Epithelial cell of proximal tubule (primary cell): ENCODE measurements at places on chromosomes 13 and 19. TPM values are rescaled to one million over a fixed set of nuclear protein-coding genes. Genes with fewer than 3 reads are reported as not detected.

DNA sequence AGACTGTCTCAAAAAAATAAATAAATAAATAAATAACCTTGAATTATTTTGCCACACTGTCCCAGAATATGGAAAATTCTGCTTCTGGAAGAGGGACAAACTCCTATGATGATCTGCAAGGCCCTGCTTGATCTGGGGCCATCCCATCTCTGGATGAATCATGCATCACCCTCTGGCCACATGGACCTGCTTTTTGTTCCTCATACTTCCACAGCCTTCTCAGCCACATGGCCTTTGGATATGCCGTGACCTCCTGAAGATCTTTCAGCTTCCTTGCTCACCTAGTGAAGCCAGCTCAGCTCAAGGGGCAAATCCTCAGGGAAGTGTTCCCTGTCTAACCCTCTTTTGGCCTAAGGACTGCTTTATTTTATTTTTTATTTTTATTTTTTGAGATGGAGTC lies 10.3 kb downstream of the IER2 start:
- no peak for DNase-seq

GRCh38 chr19:18202778-18203407 lies 949 bp downstream of the RAB3A start:
- DNase-seq: no peak

ZNF667 gene
- 3.0 and 6.1 TPM in 2 replicates for total RNA-seq

ZSCAN18 gene
- 23.9 and 40.1 TPM in 2 replicates for total RNA-seq

TEX26 gene
- not detected in 2 replicates for total RNA-seq

RNF113B gene
- not detected in 2 replicates for total RNA-seq

DNA sequence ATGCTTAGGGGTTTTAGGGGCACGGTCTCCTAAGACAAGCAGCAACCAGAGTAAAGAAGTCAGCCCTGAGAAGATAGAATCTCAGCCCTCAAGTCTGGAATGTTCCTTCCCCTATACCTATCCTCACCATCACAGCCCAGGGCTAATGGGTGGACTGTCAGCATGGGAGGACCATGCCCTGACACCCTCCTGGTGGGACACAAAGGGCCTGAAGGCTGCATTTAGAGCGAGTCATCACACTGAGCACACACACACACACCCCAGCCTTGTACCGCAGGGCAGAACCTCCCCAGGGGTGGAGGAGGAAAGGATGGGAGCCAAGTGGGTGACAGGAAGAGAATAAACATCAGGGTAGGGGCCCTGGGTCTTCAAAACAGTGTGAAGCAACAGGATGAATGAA lies 174.8 kb upstream of the SERP2 start:
- DNase-seq: no peak

- no peak for DNase-seq
Measured at GRCh38 chr19:12946092-12946721, 545 bp downstream of the RAD23A start.

GRCh38 chr13:101917833-101918661 lies 465.6 kb downstream of the ITGBL1 start:
- no peak for DNase-seq

DNA sequence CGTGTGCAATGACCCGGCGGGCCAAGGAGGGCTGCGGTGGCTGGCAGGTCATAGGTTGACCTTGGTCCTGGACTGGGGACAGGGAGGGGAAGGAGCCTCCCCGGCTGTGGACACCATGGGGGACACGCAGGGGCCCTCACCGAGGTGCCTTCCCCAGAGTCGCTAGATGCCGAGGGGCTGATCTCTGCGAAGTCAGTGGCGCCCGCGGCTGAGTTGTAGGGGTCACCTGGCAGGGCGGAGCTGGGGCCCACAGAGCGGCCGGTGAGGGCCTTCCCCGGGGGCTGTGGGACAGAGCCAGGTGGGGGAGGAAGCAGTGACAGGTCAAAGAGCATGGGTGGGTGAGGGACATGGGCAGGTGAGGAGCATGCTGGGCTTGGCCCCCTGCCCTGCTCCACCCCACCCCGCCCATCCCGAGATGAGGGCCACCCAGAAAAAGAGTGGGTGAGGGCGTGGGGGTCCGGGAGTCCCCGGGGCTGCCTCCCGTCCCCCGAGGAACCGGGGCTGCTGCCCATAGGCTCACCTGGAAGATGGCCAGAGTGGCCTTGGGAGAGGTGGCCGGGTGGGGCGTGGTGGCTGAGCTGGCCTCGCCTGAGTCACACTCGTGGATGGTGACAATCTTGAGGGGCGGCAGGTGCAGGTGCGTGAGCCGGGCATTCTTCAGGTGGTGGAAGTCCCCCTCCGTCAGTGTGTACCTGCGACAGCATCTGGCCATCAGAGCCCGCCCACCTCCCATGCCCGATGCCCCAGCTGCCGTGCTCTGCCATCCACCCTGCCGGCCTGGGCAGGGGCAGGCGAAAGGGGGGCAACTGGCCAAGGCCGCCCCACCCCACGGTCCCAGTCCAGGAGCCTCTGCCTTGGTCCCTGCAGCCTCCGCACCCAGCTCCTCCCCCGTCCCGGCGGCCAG lies 3.5 kb downstream of the CBARP start:
- DNase-seq: no peak

DNA sequence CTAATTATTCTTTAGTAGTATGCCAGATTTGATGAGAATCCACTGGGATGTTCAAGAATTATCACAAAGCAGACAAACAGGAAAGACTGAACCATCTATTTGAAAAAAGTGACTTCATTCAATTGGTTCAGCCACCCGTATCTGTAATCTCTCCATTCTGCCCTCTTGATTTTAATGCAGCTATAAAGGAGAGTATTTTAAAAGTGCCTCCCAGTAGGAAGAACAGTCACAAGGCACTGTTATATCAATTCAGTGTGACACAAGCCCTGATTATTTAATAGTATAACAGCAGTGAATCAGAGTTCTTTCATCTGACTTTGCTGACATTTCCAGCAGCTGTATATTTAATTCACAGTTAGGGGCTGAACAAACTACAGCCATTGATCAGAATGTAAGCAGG lies 77.3 kb upstream of the SLAIN1 start:
- no peak for DNase-seq

POGLUT2 gene
- total RNA-seq: 15.4 and 26.6 TPM in 2 replicates

GRCh38 chr13:110506859-110507566 lies 54.5 kb downstream of the RAB20 start:
- no peak for DNase-seq

DNA sequence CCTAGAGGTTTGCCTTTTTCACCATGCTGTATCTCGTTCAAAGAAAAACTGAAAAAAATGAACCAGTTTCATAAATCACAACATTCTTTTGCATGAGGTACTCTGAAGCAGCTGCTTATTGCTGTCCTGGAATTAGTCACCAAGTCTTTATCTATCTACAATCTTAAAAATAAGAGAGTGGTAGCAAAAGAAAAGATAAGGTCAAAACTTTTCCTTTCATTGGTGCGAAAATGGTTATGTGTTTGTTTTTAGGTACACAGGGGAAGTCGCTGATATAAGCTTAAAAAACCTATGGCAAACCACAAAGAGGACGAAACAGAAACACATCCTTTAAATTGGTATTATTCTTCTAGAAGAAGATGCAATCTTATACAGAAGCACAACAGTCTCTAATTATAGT lies 20.7 kb downstream of the OBI1 start:
- DNase-seq: no peak

DNA sequence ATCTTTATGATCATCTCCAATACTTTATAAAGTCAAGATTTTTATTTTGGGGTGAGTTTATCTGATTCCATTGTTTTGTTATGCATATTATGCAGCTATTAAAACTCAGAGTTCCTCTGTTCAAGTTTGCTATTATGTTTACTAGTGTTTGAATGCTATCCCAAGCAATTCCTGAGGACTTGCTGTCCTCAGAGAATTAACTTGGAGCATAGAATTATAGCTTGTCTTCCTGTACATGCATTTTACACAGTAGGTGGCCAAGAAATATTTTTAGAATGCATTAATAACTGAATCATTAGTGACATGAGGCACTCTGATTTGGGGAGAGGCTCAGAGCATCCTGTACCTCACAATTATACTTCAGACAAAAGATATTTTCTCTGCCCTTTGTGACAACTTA lies 195.6 kb upstream of the MIR17HG start:
- no peak for DNase-seq

GRCh38 chr19:40703029-40703755 lies 12.7 kb upstream of the NUMBL start:
- DNase-seq: no peak

ONECUT3 gene
- not detected in 2 replicates for total RNA-seq

PLIN5 gene
- 0.06 TPM in 1 of 2 replicates, not detected in the other for total RNA-seq

DNA sequence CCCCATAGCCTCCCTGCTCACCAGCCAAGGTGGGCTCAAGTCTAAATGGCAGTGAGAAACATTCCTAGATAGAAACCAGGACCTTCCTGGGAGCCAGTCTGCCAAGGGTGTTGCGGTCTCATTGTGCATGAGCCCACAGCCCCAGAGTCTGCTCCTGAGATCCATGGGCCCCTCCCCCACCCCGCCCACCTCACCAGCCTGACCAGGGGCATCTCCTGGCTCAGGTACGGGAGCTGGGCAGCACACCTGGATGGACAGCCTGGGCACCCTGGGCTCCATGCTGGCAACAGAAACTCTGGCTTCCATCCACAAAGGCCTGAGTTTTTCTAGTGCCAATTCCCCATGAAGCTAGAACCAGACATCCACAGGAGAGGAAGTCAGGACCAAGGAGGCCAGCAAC lies 65.6 kb downstream of the RAB20 start:
- no peak for DNase-seq

DNA sequence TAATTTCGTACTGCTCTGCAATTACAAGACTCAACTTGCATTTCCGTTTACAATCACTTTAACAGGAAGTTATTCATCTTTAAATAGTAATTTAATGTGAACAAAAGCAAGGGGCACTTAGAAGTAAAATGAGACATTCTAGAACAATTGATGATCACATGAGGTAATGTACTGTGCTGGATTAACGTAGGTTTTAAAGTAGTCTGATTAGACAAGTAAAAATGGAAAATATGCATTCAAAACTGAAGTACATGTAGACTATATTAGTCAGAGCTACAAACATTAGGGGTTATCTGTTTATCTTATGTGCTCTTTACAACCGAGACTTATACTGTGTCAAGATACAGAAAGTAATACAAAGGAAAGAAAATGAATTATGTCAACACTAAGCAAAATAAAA lies 1528.0 kb downstream of the SLITRK5 start:
- no peak for DNase-seq

GRCh38 chr19:21482863-21483276 lies 22.5 kb upstream of the ZNF429 start:
- no peak for DNase-seq

- no peak for DNase-seq
Measured at GRCh38 chr13:48660361-48661076, 6.8 kb downstream of the CYSLTR2 start.

DNA sequence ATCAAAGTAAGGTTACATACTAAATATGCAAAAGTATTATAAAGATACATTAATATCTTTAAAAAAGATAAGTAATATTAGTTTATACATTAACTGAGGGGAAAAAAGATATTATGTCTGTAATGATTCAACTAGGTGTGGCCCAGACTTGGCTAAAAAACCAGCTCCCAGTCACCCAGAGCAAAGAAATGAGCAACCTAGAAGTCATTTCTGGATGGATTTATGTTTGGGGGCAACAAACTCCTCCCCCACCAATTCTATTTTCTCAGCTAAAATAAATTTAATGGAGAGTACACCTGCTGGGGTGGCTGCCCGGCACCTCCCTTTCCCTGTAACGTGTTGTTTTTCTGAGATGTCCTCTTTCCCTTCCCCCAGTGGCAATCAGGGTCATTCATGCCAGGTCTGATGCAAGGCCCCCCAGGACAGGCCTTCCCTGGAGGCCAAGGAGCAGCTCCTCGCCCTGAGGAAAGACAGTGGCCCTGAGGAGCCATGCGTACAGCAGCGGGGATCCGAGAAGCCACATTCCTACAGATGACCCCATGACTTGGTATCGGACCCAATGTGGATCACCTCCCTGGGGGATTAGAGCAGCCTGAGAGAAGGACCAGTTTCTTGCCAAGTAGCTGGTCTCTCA lies 78.6 kb upstream of the DOCK9 start:
- no peak for DNase-seq

DNA sequence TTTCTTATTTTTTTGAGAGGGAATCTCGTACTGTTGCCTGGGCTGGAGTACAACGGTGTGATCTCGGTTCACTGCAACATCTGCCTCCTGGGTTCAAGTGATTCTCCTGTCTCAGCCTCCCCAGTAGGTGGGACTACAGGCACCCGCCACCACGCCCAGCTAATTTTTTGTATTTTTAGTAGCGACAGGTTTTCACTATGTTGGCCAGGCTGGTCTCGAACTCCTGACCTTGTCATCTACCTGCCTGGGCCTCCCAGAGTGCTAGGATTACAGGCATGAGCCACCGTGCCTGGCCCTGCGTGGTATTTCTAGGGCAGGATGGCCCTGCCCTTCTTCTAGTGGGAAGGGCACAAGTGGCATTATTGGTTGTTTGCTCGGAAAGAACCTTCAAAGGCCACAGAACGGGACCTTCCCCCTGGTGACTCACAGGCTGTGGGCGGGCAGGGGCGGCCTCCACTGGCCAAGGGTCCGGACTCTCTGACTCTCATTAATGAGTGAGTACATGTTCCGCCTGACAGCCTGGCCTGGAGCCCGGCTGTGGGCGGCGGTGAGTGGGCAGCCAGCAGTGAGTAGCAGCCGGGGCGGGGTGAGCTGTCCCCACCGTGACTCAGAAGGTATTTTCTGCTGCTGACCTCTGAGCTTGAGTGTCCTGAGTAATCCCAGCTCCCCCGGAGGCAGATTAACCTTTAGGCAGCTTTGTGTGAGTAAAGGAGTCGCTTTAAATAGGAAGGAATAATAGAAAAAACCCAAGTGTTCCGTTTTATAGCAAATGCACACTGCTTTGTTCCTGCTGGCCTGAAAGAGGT lies 5.1 kb downstream of the DOT1L start:
- peak; percentile 90 for DNase-seq

DNA sequence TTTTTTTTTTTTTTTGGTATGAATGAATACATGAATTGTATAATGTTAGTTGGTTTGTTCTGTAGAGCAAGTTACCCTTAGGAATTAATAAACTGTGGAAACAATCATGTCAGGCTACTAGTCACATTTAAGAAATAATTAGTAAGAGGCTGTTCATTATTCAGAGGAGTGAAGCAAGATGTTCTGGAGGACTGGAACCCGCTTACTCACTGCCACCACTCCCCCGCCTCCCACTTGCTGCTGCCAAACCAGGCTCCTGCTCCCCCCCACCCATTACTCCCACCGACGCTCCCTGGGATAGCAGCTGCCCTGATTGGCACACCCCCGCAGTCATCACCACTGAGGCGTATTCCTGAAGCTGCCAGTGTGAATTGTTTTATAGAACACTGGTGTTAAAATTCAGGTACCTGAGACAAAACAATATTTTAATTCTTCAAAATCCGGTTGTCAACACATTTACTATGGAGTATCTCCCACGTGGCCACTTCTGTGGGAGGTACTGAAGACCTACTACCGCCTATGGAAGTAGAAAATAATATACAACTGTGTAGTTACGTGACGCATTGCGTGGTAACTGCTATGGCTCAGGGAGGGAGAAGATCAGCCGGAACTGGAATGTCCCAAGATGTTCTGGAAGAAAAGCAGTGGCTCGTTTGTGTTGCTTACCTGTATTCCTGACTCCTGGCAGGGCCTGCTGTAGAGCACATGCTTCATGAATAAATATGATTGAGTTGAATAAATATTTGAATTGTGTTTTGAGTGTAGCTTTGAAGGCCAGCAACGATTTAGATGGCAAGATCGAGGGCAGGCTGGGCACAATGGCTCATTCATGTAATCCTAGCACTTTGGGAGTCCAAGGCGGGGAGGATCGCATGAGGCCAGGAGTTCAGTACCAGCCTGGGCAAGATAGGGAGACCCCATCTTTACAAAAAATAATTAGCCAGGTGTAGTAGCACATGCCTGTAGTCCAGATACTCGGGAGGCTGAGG lies 1.7 kb downstream of the DPY19L3 start:
- DNase-seq: no peak

GRCh38 chr19:14519860-14520407 lies 1.7 kb upstream of the DNAJB1 start:
- peak; percentile 93 for DNase-seq

CGB5 gene
- total RNA-seq: not detected in 2 replicates
